ENCODE measurements at places on chromosomes 5 and 9.

DNA sequence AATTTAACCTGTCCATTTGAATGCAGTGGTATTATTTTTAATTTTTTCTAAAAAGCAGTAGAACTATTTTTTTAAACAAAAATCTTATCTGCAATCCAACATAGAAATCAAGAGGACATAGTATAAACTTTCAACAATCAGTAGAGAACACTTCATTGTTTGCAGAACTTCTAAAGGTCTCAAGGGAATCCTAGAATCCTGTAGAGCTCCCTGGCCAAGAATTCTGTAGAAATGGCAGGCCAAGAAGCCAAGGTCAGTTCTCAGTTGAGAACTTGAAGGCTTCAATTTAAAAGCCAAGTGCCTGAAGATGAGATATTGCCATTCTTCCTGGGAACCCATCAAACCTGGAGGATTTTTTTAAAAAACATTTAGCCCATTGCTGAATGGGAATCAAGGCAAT lies 199.2 kb upstream of the KLF4 start:
- DNase-seq: no peak

DNA sequence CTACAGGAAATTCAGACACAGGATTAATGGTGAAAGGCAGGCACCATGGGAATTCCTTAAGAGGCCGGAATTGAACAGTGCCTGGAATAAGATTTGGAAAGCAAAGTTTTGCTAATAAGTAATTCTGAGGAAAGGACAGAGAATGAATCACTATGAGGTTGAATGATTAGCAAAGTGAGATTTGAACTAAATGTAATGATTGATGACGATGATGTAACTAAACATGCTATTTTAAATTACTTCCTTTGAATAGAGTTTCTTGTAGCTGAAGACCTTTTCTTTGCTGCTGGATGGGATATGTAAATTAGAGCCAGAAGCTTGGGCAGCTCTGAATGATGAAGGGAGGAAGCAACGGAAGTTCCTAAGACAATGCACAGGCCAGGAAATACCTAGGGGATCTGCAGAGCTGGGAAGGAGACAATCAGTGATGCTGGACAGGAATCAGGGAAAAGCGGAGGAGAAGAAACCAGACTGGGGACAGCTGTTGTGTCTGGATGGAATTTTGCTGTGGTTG lies 482.0 kb downstream of the PSAT1 start:
- no peak for DNase-seq

DNA sequence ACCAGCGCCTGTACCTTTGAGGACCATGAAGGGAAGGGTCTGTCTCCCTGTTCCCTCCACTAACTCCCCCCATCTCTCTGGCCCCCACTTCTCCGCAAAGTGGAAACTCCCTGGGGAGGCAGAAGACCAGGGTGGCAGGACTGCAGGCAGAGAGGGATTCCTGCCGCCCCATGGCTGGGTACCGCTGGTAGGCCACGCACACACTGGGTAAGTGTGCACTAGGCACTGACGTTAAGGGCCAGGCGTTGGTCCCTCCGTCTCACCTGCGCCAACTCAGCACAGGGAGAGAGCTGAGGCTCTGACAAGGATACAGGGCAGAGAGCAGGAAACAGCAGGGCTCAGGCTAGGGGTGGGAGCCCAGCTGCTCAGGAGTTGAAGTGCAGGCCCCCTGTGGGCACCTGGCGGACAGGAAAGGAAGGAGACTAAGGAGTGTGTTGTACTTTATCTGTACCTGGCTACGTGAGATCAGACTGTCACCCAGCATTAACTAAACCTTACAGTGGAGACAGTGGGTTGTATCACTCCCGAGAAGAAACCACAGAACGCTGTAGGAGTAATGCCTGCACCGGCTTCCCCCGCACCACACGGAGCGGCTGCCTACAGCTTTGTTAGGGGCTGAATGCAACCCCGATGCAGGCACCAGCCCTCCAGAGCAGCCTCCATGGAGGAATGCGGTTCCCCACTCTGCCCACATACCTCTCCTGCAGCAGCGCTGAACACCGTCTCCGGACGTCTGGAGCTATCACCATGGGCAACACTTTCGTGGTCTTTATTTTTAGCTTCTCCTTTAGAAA lies 34.2 kb upstream of the CLPTM1L start:
- DNase-seq: no peak

DNA sequence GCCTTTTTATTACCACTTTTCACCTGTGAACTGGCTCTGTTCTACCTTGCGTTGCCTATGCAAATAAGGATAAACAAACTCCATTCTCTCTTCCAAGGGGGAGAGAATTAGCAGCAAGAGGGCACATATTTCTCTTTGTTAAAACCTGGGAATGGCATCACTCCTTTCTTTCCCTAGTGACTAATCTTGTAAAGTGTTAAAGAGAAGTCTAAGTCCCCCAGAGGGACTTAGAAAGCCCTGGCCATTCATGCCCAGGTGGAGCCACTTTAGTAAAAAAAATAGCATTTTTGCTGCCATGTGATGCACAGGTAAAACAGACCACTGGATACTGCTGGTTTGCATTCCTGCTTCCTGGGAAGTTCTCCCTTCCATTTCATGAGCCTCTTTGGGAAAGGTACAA lies 148.4 kb downstream of the MAN2A1 start:
- DNase-seq: no peak

GRCh38 chr5:174446988-174447387 lies 277.4 kb upstream of the MSX2 start:
- no peak for DNase-seq

DNA sequence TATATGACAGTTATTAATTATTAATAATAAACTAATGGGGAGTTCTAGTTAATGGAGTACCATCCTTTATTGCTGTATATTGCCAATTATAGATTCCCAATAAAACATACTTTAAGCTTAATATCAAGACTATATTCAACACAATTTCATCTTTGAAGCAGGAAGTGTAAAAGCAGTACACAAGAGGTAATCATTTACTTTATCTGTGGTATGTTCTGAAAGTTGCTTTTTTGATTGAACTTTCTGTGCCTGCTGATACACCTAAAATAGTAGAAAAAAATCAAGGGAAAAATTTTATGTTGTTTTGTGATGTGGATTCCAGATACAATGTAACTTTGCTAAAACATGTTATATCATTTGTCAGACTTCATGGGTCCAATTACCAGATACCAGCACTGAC lies 58.0 kb downstream of the ACO1 start:
- no peak for DNase-seq

DNA sequence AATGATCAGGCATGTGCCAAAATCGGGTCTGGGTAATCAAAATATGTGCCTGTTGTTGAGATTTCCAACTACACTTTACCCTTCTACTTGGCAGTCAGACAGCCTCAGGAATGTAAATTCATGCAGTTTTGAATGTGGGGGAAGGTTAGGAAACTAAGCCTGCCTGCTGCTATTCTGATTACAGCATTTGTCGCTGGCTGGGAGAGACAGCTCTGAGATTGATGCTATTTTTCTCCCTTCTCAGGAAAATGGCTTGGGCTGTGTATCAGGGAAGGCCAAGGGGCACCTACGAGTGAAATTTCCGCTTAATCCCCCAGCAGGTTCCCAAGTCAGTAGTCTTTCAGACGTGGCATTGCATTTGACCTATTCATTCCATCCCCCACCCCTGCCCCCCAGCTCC lies 3.6 kb upstream of the RGS7BP start:
- no peak for DNase-seq

GRCh38 chr9:105313238-105313637 lies 68.8 kb downstream of the SLC44A1 start:
- no peak for DNase-seq

DNA sequence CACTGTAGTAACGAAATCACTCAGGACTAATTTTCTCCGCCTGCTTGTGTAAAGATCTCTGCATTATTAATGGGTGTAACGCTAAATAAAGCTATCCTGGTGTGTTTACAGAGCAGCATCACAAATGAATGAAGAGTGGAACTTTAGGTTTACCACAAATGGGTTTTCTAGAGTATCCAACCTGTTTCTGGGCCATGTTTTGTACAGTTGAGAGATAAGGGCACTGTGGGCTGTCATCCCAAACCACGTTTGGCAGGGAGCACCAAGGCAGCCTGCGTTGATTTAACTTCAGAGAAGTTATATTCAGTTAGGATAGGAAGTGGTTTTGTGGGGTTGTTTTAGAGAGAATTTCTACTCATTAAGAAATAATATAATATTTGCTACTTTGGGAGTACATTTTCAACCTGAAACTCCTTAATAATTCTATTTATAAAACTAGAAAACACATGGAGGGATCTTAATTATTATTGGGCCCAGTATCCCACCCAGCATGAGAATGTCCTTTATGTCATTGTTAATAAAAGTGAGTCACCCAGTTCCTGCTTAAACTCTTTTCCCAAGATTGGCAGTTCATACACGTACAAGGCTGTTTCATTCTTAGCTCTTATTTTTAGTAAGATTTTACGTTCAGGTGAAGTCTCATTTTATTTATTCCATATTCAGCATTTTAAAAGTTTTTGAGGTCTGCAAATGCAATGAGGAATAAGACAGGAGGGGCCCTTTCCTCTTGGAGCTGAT lies 8.0 kb downstream of the KCNN2 start:
- DNase-seq: no peak

- no peak for DNase-seq
Observed at GRCh38 chr5:35151146-35151920, 79.0 kb downstream of the PRLR start.

- DNase-seq: no peak
Observed at GRCh38 chr5:179336126-179336870, 9.0 kb downstream of the ADAMTS2 start.

DNA sequence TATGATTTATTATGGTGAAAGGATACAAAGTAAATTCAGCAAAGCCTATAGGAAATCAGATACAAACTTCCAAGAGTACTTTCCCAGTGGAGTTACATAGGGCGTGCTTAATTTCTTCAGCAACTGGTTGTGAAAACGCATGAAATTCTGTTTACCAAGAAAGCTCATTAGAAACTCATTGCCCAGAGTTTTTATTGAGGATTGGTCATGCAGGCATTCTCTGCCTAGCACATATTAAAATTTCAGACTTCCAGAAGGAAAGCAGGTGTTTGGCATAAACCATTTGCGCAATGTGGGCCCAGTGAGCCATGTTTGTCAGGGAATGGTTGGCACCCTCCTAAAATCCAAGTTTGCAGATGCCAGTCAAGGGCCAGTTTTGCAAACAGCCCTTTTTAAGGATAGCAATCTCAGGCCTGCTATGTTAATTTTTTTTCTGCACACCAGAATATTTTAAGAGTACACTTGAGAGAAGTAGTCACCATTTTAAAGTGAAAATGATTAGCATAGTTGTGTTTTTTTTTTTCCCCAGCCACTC lies 311.1 kb upstream of the CHD1 start:
- DNase-seq: no peak

DNA sequence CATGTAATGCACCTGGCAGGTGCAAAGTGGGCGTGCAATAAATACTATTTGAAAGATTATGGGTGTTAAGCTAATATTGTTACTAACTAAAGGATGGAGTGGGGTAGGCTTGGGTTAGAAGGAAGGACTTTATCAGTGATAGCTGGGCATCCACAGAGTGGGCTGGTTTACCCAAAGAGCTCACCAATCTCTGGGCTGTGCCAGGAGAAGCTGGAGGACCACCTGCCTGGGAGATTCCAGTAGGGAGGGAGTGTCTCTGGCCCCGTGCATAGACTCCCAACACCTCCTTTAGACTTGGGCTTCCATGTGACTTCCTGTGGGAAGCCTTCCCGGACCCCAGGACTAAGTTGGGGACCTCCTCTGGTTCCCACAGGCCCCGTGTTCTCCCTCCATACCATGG lies 5.6 kb upstream of the URM1 start:
- no peak for DNase-seq

- no peak for DNase-seq
Observed at GRCh38 chr5:144004146-144004545, 166.3 kb downstream of the YIPF5 start.

DNA sequence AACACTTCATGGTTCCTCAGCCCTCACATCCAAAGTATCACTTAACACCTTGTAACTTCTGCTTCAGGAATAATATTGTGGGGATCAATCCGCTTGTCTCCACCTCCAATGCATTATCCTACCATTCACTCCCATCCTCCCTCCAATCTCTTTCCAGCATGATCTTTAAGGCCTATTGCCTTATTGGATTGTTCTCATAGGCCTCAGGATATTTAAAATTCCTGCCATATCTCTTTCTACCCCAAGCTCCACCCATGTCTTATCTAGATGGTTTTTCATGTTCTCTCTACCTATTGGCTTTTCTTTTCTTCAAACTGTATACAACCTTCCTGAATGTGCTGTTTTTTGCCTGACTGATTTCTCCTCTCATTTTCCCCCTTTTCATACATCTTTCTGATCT lies 7.2 kb downstream of the KDM4C start:
- DNase-seq: no peak

- DNase-seq: no peak
Observed at GRCh38 chr5:60823574-60823973, 20.5 kb downstream of the ELOVL7 start.

DNA sequence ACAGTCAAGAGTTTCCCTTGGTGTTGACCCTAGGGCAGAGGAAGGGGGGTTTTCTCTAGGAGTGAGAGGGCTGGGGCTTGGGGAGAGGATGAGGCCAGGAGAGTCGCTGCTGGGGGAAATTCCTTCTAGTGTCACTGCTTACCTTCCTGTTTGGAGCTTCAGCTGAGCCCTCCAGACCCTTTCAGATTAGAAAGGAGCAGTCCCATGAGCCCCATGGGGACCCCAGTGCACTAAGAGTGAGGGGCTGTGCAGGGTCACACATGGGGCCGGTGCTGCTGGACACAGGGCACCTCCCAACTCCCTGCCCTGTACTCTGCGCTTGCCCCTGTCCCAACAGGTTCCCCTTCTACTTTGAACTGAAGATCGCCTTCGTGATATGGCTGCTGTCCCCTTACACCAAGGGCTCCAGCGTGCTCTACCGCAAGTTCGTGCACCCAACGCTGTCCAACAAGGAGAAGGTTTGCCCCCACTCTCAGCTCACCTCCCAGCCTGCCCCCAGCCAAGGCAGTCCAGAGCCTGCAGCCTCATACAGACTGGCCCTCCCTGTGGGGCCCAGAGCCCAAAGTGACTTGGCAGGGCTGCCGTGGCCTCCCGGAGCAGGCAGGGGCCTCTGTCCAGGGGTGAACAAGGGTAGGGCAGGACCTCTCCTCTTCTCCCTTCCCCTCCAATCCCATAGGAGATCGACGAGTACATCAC lies 5.4 kb downstream of the REEP2 start:
- DNase-seq: no peak

GRCh38 chr9:87816036-87816435 lies 66.6 kb upstream of the SPATA31E1 start:
- no peak for DNase-seq

Data from AML-193 (cell line).